ENCODE measurements at places on chromosomes 4 and X. TPM values are rescaled to one million over a fixed set of nuclear protein-coding genes. Genes with fewer than 3 reads are reported as not detected.

DNA sequence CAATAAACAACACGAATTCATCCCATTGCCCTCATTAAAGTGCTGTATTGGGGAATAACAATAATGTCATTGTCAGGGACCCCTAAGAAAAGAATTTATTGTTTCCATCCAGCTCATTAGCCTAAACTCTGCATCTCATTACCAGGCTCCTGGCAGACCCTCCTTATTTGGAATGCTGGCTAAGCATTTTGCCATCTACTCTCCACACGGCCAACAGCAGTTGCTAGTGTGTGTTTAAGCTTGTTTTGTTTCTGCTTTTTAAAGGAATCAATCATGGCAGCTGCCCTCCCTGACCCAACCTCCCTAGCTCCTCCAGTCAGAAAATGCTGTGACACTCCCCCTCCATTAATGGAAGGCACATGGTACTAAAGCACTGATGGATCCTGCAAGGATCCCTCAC is 43.5 kb downstream of the GATB start:
- no peak for DNase-seq

DNA sequence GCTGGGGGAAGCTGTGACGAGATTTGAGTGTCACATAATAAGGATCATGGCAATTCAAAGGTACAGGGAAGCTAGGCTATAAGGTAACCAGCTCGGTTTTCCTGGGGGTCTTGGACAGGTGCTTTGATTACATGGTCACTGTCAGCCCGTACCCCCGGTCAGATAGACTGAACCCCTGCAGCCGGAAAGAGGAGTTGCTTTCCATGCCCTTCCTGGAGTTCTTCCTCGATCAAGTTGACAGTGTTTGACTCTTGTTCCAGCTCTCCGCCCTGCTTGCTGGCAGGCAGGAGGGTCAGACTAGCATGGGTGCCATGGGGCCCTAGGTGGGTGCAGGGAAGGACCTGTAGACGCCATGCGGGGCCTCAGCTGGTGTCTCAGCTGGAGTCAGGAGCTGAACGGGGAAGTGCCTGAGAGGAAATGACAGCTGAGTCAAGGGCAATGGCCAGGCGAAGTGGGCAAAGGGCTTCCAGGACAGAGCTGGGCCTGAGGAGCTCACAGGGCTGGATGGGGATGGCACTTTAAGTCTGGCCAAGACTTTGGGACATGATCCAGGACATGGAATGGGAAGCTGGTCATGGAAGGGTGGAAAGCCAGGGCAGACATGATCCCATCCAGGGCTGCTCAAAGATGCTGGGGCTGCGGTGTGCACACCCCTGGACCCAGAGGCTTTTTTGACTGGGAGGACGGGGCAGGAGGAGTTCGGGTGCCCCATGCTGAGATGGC is 1.6 kb downstream of the TMEM187 start:
- peak; percentile 62 for DNase-seq

GRCh38 chr4:114116861-114117260 is 137.4 kb upstream of the ARSJ start:
- DNase-seq = no peak

GRCh38 chr4:3712936-3713335 is 53.2 kb upstream of the ADRA2C start:
- no peak for DNase-seq

Gene PDCL2
- not detected for polyA plus RNA-seq

GRCh38 chr4:27490315-27490714 is 629.7 kb downstream of the STIM2 start:
- DNase-seq = no peak

Gene ZIC3
- not detected for polyA plus RNA-seq

DNA sequence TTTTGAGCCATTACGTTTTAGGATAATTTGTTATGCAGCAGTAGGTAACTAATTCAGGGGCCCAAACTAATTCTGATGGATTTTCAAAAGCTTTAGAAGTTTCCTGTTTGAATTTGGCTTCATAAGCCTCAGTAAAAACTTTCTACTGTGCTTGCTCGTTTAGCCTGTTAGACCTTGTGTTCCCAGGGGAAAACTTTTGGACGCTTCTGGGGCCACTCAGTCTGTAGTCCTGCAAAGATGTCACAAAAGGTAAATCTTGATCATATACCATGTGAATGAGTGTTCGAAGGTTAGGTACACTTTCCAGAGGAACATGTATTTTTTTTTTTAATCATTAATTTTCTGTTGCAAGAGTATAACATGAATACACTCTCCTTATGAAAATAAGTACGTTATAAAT is 70.7 kb downstream of the SUPT20HL2 start:
- no peak for DNase-seq

Gene CFAP99
- polyA plus RNA-seq = 0.09 TPM

Gene PROM1
- polyA plus RNA-seq = 22.5 TPM

GRCh38 chr4:19829101-19829500 is 422.6 kb upstream of the SLIT2 start:
- no peak for DNase-seq

Gene UNC5C
- polyA plus RNA-seq = 4.1 TPM

DNA sequence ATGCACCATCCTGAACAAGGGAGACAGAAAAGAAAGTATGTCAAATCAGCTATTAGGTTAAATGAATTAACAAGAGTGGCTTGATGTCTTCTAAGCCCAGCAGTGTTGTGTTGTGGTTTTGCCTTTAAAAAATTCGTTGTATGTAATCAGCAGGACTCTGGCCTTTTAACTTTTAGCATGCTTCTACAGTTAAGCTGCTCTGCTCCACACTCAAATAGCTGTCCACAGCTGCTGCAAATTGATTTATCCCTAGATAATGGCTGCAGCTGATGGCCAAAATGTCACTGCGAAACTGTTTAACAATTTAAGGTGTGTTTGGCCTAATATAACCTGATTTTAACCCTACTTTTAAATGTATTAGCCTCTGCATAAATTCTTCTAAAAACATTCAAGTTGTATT is 85.8 kb downstream of the CXXC4 start:
- no peak for DNase-seq

GRCh38 chr4:22407361-22407760 is 108.5 kb downstream of the ADGRA3 start:
- DNase-seq = no peak

Gene TAF7L
- 0.18 TPM for polyA plus RNA-seq

GRCh38 chr4:165016971-165017370 is 14.8 kb upstream of the TRIM60 start:
- no peak for DNase-seq

Gene FGG
- 40.5 TPM for polyA plus RNA-seq
